ENCODE measurements at places on chromosomes 4 and X. TPM values are rescaled to one million over a fixed set of nuclear protein-coding genes. Genes with fewer than 3 reads are reported as not detected.

DNA sequence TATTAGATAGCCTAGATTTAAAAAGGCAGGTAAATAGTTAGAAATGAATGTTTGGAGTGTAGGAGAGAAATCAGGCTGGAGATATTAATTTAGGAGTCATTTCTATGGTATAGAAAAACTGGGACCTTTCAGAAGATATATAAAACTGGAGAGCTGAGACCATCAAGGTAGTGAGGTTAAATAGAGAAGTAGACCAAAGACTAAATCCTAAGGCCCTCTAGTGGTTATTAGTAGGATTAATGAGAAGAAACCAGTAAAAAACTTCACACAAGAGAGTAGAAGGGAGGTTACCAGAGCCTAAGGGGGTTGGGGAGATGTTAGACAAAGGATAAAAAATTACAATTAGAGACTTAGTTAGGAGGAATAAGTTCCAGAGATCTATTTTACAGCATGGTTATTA, 351.0 kb upstream of the SPANXN1 start:
- DNase-seq: no peak

GRCh38 chr4:19729886-19730651, 521.6 kb upstream of the SLIT2 start:
- DNase-seq: peak; percentile 1

GRCh38 chr4:38308728-38309311, 348.6 kb downstream of the PTTG2 start:
- no peak for DNase-seq

GRCh38 chr4:108068442-108068841, 78.8 kb downstream of the HADH start:
- no peak for DNase-seq

GRCh38 chr4:53537606-53538005, 53.7 kb downstream of the LNX1 start:
- no peak for DNase-seq

GRCh38 chrX:93673869-93674271, at the start of gene FAM133A:
Gene FAM133A, plus strand, starts transcription at chrX:93674206. Its CDS starts 35,214 bp downstream, at chrX:93709420.
- no peak for DNase-seq

DNA sequence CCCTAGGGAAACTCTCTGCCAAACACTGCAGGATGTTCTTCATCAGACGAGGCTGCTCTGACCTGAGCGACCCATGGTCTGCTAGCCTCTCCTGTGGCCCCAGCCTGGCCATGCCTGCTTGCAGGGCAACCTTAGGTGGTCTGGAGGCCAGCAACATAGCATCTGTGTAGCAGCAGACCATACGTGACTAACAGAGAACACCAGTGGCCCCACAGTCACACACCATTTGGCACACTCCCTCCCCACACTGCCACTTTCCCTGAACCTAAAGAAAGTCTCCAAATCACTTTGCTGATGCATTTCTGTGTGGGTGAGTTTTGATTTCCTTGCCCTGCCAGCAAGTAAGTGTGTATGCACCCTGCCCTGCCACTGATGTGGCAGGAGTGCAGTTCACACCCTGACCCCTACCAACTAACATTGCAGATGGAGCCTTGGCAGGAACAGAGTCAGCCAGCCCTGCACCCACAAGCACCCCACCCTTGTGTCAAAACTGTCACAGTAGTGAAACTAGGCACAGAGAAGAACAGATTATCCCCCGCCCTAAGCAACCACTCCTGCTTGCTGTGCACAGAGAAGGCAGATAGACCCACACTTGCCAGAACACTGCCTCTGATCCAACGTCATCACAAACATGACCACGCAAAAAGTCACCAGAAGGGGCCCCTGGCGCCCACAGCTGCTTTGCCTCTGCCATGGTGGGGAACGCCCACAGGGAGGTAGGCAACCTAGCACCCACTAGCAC, 249.1 kb downstream of the SPIN4 start:
- DNase-seq: no peak

- no peak for DNase-seq
Measured at GRCh38 chr4:56410247-56411062, 23.2 kb upstream of the AASDH start.

DNA sequence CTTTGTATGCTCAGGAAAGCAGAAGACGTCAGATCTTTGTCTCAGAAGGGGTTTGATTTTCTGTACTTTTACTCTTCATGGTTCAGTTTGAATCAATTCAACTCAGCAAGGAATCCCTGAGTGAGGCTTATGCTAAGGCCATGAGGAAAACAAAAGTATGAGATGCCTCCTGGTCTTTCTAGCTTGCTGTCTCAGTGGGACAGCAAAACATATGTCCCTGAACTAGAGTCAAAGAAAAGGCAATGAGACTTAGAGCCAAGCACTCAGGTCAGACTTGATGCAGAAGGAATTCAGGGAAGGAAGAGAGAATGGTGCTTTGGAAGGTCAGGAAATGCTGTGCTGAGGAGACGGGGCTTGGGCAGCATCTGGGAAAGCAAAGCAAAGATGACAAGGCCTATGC, 236.2 kb upstream of the SFRP2 start:
- no peak for DNase-seq

GRCh38 chr4:76539979-76540378, 105.0 kb downstream of the SHROOM3 start:
- no peak for DNase-seq

DNA sequence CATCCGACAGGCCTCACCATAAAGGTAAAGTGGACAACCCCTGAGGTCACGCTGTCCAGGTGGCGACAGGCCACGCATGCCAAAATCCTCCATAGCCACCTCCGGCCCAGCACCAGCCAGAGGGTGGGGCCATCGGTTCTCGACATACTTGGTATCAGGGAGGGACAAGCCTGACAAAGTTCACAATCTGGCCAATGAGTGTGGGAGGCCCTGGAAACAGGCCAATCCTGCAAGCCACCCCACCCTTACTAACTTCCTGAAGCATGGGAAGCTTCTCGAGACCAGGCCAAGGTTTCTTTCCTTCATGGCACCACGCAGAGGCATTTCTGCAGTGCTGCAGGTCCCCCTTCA, 73.8 kb downstream of the MTMR1 start:
- DNase-seq: no peak

GRCh38 chr4:133802359-133803140, 399.0 kb downstream of the PABPC4L start:
- no peak for DNase-seq

GRCh38 chr4:122689972-122690371, 42.5 kb upstream of the BBS12 start:
- DNase-seq: no peak

DNA sequence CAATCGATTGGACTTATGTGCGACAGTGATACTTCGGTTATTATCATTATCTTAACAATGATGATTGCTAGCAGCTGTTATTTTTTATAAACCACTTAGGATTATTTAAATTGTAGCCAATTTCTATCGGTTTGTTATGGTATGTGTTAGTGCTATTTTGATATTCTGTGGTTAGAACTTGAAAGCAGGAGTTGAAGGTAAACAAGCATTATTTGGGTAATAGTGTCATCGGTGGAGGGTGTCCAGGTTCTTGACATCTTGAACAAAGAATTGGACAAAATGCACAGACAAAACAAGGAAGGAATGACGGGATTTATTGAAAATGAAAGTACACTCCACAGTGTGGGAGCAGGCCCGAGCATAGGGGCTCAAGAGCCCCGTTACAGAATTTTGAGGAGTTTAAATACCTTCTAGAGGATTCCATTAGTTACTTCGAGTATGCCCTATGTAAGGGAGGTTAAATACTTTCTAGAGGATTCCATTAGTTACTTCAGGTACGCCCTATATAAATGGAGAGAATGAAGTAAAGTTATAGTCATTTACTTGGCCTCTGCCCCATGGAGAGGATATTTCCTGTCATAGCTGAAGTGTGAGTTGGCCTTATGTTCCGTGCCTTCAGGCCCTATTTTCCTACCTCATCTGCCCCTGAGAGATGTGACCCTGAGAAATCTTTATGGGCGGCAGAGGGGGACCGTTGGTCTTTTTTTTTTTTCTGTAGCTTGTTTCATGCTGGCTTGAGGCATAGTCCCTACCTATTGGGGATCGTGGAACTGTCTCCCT, 13.1 kb downstream of the MOB1B start:
- DNase-seq: no peak

- DNase-seq: no peak
Measured at GRCh38 chrX:46404774-46405173, 140.4 kb downstream of the ZNF674 start.

DNA sequence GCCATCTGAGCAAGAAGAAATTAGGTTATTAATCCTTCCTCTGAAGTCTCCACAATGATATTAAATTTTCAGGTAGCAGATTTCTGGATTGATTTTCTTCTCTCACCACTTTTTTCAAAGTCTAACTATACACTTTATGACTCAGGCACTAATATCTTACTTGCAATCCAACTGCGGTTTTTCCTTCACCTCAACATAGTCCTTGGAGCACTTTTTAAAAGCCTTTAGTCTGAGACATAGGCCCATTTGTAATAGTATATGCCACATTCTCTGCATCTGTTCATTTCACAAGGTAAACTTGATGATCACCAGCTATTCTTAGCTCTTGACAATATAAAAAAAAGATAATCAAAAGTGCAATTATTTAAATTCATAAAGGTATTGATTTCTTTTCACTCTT, 55.9 kb upstream of the EDNRA start:
- no peak for DNase-seq

DNA sequence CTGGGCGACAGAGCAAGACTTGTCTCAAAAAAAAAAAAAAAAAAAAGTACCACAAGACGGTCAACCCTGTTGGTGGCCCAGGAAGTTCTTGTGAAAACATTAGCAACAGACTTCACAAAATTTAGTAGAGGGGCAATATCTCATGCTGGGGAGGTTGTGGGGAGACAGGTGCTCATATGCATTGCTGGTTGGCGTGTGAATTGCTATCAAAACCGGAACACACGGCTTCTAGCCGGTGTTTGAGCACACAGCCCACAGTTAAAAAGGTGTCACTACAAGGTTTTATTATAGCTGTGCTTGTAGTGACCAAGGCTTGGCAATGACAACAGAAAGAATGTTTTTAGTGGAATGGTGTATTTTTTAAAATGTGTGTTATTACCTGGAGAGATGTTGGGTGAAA, 41.8 kb downstream of the SMS start:
- no peak for DNase-seq

DNA sequence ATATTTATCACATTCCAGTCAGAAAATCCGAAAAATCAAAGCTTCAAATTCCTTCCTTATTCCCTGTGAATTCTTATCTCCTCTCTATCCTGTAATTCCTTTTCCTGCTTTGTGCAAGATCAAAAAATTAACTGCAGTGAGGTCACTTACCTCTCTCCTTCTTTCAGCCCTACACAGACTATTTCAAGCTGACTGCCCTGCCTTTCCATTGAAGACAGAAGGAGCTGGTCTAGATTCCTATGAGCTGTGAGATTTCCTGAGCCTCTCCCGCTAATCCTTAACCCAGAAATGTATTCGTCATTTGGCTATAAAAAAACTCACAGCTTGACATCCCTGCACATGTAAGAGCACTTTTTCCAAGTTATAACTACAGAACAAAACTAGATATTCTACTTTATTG, 26.6 kb downstream of the TRIML2 start:
- DNase-seq: no peak

GRCh38 chr4:69702201-69702600, 49.2 kb upstream of the UGT2A1 start:
- no peak for DNase-seq

DNA sequence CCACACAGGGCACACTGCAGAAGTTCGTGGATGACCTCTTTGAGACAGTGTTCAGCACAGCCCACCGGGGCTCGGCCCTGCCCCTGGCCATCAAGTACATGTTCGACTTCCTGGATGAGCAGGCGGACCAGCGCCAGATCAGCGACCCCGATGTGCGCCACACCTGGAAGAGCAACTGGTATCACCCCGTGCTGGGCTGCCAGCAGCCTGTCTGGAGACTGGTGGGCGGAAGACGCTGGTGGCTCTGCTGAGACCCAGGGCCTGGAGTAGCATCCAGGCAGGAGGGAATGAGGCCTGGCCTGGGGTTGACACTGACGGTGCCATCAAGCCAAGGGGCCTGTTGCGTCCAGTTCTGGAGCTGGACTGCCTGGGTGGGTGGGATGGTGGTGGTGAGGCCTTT, 8.6 kb downstream of the LAGE3 start:
- DNase-seq: no peak

DNA sequence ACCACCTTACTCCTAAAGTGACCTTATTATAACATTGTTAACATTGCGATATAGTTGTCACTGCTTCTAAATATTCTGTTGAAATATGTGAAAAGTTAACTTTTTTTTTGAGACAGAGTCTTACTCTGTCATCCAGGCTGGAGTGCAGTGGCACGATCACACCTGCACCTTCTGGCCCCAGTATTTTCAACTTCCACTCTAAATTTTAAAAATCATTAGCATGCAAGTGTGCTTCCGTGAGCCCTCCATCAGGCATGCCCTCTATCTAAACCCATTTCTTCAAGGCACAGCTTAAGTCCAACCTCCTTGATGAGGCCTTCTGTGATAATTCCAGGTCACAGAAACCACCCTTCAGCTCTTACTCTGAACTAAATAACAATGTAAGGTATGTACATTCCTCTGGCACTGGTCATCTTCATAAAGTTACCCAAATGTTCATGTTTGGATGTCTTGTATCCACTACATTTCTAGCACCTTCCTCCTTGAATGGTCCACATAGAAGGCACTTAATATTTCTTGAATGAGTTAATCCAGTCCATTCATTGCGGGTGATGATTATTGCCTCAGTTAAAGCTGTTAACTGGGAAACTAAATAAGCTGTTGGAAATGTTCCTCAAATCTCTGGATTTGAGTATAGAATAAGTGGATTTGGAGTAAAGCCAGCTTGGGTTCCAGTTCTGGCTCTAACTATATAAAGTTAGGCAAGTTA, 38.6 kb upstream of the TMEM131L start:
- no peak for DNase-seq

- DNase-seq: no peak
Measured at GRCh38 chr4:2337131-2337723, 75.3 kb upstream of the MXD4 start.

GRCh38 chr4:132479543-132479942, 669.6 kb upstream of the PCDH10 start:
- DNase-seq: no peak

DNA sequence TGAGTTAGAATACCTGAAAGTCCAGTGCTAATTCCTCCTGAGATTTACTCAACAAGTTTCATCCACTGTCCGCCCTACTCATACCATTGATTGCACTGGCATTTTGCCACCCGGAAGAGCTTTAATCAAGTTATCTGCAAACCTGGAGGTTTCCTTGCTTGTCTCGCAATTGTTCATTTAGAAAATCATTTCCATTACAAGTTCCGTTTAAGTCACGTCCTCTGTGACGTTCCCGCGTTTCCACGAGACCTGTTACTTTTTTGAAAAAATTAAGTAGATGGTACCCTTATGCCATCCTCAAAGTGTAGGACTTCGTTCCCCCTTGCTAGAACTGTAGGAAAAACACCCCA, 761 bp upstream of the FRYL start:
- peak; percentile 34 for DNase-seq

- DNase-seq: no peak
Measured at GRCh38 chrX:145405012-145405411, 157.7 kb downstream of the SPANXN1 start.

- no peak for DNase-seq
Measured at GRCh38 chrX:70168238-70169188, 8.8 kb upstream of the DGAT2L6 start.

The MTMR8 gene
- total RNA-seq: 2.1 TPM

The TKTL1 gene
- total RNA-seq: 1.3 TPM

The FAM9C gene
- total RNA-seq: not detected

The CNKSR2 gene
- 3.4 TPM for total RNA-seq

The SPACA5 gene
- not detected for total RNA-seq

The BCOR gene
- 28.9 TPM for total RNA-seq

The BMX gene
- 0.57 TPM for total RNA-seq

The NXF2 gene
- not detected for total RNA-seq

The HADH gene
- 25.7 TPM for total RNA-seq

The UGT2B10 gene
- total RNA-seq: 0.05 TPM

The TBC1D25 gene
- 3.4 TPM for total RNA-seq

The CABS1 gene
- total RNA-seq: not detected

The TBX22 gene
- 0.05 TPM for total RNA-seq

The POU4F2 gene
- not detected for total RNA-seq

Data from thymus (tissue), 14 donors.